ENCODE measurements at places on chromosomes 2 and 18.
A peak's percentile ranks its signal among the peaks of the same experiment; 100 is the strongest.

DNA sequence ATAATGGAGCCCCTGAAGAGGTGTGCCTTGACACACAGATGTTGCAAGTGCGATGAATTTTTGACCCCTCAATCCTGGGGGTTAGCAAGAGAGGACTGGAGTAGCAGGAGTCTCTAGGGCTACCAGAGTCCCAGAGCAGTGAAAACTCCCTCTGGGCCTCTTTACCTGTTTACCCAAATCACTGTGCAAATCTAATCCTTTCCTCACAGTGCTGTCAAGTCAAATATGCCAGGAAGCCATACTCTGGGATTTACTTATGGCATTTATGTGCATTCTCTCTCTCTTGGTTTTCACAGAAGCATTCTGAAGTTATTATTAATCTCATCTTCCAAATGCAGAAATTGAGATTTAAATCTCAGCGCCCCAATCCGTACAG lies 62.0 kb downstream of the MOGAT1 start:
- no peak for DNase-seq

GRCh38 chr18:21820033-21820810 lies 79.6 kb downstream of the MIB1 start:
- DNase-seq: no peak

GRCh38 chr2:65514555-65515195 lies 82.3 kb upstream of the SPRED2 start:
- no peak for DNase-seq

DNA sequence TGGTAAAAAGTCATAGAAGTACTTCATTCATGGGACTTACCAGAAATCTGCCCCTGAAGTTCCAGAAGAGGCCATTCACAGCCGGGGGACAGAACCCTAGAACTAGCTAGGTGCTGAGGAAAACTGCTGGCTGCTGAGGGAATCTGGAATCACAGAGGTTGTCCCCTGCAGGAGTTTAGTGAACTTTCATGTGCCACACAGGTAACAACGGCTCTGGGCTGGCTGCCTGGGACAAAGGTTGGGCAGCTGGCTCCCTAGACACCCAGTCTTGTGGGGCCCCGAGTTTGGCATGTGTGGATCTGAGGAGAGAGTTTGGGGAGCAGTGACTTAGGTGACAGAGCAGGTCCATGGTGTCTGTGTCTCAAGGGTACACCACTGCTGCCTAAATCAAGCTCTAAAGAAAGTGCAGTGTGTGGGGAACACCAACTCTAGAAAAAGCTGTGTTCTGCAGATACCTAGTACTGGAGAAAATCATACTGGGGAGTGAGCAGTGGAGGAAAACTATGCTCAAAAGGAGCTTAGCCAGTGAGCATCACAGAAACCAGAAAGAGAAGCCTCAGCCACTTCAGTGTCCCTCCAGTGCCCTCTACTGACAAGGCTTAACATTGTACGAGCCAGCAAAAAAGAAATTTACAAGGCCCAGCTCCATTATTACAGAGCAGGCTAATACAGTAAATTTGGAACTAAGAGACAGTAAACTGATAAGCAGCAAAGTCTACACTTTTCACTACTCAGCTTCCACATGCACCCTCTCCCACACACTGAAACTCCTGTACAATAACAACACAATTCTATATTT lies 15.2 kb downstream of the GALNT3 start:
- no peak for DNase-seq

- DNase-seq: no peak
Measured at GRCh38 chr2:151774506-151774905, 40.2 kb upstream of the NEB start.

GRCh38 chr2:83959266-83959665 lies 499.8 kb downstream of the SUCLG1 start:
- DNase-seq: no peak

DNA sequence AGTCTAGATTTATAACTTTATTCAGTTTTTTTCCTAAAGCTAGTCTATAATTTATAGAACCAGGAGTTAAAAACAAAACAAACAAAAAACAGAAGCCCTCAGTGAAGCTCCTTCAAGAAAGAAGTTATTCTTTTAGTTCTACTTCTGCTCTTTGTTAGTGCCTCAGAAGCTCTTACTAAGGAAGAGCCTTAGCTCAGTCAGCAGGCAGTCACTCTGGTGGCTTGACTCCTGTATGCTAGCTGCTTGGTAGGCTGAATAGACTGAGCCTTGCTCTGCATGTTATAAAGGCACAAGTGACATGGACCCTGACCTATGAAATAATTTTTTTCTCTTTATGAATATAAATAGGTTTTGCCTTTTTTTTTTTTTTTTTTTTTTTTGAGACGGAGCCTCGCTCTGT lies 24.8 kb downstream of the NCOA1 start:
- no peak for DNase-seq

DNA sequence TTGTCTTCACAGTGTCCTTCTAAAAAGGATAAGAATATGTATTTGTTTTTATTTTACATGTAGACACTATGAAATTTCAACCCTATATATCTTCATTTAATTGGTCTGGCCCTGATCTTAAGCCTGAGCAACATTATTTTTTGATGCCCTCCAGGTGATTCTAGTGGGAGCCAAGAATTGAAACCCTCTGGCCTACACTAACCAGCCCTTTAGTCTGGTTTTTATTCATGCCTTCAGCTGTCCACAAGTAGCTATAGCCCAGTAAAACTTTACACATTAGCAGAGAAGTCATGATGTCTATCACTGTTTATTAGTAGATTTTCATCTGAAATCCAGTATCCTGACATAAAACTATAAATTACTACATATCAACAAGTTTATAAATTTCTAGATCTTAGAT lies 52.7 kb upstream of the UBXN4 start:
- no peak for DNase-seq

DNA sequence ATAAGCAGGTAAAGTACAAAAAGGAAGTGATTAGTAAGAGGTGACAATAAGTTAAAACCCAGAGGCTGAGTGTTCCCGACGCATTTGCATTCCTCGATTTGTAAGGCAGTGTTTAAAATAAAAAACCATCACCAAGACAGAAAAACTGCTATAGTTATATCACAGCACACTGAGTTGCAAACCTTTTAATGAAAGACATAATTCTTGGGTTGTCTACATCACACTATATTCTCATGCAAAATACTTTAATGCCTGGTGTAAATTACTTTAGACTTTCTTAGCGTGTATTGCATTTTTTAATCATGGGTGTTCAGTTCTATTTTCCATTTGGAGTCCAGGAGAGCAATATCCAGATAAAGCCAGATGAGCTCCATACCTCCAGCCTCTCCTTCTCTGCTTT lies 458.5 kb downstream of the MTX2 start:
- no peak for DNase-seq

- DNase-seq: no peak
Measured at GRCh38 chr2:10185046-10185445, 62.5 kb downstream of the RRM2 start.

DNA sequence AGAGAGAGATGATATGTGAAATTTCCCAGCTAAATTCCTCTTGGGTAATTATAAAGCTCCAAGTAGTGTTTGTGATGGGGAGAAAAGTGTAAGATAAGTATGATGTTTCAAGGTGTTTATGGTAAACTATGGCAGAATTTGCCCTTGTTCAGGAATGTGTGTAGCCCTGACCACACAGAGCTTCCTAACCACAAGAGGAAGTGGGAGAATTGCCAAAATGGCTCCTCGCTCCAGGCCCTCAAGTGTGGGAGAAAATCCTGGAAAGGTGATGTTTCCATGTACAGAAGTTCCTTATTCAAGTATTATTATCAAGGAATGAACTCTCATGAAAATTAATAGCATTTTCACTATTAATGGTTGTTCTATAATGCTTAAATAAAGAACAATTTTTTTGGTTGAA lies 878.3 kb downstream of the TDRD15 start:
- DNase-seq: no peak

GRCh38 chr2:230717600-230717999 lies 5.0 kb downstream of the CAB39 start:
- no peak for DNase-seq

- DNase-seq: no peak
Measured at GRCh38 chr2:46299365-46300263, 2.4 kb downstream of the EPAS1 start.

DNA sequence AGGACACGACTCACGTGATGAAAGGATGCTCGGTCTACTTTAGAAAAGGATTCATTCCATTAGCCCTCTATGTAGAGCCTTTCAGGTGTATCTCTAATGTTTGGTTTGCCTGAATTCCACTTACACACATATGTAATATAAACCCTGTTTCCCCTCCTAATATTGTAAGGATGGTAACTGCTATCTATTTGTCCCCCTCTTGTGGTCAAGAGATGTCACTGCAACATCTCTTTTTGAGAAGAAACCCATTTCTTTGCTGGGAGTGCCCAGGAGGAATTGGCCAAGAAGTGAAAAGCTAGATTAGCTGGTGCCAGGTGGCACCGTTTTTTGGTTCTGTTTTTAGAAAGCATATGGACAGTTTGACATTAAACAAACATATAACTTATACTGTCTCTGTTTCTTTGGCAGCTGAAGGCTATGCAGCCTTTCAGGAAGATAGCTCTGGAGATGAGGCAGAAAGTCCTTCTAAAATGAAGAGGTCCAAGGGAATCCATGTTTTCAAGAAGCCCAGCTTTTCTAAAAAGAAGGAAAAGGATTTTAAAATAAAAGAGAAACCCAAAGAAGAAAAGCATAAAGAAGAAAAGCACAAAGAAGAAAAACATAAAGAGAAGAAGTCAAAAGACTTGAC lies 41.2 kb downstream of the RALBP1 start:
- no peak for DNase-seq

- no peak for DNase-seq
Measured at GRCh38 chr2:68603059-68603458, 40.3 kb upstream of the PROKR1 start.

DNA sequence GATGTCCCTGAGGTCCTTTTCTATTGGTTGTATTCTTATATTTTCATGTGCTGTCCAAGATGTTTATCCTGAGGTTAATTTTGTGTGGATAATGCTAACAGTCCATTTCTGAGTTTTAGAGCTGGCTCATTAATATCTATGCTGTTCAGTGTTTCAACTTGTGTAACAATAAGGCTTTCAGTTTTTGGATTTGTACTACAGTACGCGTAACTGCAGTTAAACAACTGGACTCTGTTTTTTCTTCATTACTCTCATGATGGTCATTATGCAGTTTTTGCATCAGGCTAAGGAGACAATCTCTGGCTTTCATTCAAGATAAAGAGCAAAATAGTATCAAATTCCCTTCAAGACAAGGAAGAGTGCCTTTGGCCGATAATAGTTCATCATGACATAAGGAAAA lies 1364.8 kb downstream of the DPP10 start:
- DNase-seq: no peak

DNA sequence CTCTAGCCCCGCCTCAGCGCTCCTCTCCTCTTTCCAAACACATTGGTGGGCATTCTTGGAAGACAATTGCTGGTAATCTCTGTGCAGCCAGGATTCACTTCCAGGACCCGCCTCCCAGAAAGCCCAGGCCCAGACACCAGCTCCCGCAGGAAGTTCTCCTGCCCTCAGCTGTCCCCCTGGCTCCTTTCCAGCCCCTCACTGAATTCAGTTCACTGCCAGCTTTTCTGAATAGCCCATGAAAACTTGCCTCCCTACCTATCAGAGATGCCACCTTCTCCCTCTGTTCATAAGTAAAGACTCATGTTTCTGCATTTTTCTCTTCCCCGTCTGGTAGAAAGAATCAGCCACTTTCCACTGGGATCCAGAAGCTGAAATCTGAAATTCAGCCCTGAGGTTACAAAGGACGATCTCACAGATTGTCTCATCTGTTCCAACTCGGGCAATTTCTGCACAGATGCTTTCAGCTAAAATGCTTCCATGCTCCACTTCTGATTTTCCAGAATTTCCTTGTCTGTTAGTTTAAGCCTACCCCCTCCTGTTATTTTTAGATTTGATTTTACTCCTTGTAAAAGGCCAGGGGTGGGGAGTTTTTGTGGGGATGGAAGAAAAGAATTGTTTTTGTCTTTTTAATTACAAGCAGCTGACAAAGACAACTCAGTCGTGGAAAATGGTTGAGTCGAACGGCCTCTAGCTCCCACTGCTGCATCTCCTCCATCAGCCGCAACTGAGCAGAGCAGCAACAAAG lies 98.1 kb downstream of the SP3 start:
- DNase-seq: no peak

- no peak for DNase-seq
Measured at GRCh38 chr2:153455861-153456260, 22.7 kb downstream of the RPRM start.

- DNase-seq: no peak
Measured at GRCh38 chr2:3214065-3214464, 163.6 kb downstream of the EIPR1 start.

- DNase-seq: no peak
Measured at GRCh38 chr2:64641599-64641998, 12.1 kb downstream of the SERTAD2 start.

DNA sequence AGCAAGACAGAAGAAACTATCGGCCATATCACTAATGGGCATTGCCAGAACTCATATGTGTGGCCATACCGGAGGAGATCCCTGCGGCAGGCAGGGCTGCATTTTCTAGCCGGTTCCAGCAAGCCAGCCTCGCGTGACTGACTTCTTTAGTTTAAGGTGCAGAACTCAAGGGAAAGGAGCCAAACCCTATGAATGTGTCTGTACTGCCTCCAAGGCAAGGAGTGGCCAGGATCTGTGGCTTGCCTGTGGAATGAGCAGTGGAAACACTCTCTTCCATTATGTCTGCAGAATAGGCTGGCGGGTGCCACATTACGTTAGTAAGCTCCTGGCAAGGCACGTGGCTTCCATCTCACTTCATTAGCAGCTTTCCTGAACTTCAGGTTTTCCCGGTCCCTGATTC lies 137.6 kb downstream of the ATL2 start:
- no peak for DNase-seq

GRCh38 chr2:64730551-64731262 lies 77.0 kb upstream of the SERTAD2 start:
- DNase-seq: peak; percentile 42

DNA sequence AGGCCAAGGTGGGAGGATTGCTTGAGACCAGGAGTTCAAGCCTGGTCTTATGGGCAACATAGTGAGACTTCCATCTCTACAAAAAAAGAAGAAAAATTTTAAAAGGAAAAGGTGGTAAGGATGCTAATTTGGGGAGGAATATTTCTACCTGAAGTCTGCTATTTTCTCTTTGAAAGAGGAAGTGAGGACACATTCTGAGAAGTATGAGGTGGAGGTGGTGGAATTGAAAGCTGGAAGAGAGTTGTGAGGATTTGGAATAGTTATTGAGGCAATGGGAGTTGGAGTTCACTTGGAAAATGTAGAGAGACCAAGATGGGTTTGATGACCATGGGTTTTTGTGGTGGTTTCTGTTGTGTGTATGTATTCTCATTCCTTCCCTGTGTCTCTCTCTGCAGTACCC lies 29.3 kb downstream of the EML4 start:
- no peak for DNase-seq

GRCh38 chr18:48058486-48058885 lies 128.0 kb upstream of the SMAD2 start:
- DNase-seq: no peak

- no peak for DNase-seq
Measured at GRCh38 chr18:13158428-13158827, 60.1 kb upstream of the LDLRAD4 start.

All from T-helper 2 cell treated with Interferon-gamma antibody and Interleukin-4, amounts not matched to agents 5 μg/mL and 100 μg/mL, for 36 hours (primary cell).